Hematopoietic multipotent progenitor cell treated with erythropoietin and hydrocortisone succinate and interleukin-3 and kit ligand, for 8 days (in vitro differentiated cells): ENCODE measurements at places on chromosomes 12 and 14.

DNA sequence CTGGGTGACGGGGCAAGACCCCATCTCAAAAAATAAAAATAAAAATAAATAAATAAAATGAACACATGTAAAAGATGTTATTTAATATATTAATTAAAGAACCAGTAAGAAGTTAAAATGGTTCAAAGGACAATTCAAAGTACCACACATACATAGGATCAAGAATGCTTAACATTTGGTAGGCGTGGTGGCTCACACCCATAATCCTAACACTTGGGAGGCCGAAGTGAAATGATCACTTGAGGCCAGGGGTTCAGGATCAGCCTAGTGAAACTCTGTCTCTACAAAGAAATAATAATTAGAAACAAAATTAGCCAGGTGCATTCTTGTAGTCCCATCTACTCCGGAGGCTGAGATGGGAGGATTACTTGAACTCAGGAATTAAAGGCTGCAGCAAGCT lies 53.3 kb downstream of the SPATS2 start:
- DNase-seq: no peak

DNA sequence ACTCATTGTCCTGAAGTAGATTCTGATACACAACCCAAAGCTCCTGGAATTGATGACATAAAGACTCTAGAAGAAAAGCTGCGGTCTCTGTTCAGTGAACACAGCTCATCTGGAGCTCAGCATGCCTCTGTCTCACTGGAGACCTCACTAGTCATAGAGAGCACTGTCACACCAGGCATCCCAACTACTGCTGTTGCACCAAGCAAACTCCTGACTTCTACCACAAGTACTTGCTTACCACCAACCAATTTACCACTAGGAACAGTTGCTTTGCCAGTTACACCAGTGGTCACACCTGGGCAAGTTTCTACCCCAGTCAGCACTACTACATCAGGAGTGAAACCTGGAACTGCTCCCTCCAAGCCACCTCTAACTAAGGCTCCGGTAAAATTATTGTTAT lies 63.8 kb downstream of the RAD52 start:
- no peak for DNase-seq

DNA sequence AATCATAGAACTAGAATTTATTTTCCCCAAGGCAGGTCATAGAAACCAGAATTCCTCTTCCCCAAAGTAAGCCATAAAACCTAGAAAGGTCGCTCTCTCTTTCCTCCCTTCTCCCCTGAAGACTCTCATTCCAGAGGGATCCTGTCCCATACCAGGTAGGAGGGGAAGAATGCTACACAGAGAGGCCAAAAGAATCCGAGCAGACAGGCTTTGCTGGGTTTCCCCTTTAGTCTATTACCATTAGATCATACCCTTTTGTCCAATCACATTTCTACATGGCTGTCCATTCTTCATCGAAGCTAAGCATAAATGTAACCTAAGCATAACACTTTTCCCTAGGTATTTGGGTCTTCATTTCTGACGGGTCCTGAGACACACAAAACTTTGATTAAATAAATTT lies 204.5 kb downstream of the SPTSSA start:
- no peak for DNase-seq

DNA sequence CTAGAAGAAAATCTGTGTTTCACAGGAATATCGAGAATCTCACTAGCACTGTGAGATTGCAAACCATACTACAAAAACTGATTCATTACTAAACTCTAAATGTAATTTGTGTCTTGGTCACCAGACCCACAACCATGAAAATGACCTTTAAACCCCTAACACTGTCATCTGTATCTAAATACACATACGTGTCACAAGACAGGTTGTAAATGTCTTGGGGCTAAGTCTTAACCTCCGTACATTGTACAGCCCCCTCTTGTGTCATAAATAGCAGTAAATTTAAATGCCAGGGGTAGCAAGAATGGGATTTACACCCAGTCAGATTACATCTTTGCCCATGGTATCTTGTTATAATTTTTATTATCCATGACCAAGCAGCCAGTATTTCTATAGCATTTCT lies 117.3 kb downstream of the GPR135 start:
- DNase-seq: no peak

- peak; percentile 90 for DNase-seq
These were observed 204.7 kb downstream of the BCAT1 start for GRCh38 chr12:24743941-24744793.

DNA sequence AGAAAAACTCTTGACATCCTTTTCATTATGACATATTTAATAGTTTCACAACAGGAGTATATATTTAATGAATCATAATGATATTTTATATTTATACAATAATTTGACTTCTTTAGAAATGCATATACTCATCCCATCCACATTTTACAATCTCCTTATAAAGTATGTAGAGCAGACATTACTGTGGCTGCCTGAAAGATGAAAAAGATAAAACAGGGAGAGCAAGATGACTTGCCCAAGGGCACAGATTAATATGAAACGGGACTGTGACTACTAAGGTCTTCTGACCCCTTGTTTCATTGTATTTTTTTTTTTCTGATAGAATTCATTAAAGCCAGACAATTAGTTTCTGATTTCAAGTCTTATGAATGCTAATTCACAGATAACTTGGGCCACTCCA lies 293.6 kb downstream of the SOX5 start:
- DNase-seq: no peak

DNA sequence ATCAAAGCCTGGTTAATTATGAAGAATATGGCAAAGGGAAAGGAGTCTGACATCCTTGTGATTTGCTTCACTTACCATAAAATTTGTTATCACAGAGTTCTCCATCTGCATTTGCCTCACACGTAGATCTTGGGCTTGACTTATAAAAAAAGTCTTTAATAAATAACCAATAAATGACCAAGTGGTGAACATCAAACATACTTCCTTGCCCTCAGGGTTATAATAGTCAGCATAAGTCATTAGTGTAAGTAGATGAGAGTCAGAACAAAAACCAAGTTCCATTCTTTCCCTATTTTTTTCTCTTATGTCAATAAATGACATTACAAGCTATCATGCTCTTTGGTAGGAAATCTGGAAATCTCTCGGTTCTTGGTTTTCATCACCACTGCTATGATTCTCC lies 635.4 kb upstream of the ATXN7L3B start:
- DNase-seq: no peak

GRCh38 chr12:121279507-121279915 lies 17.0 kb downstream of the CAMKK2 start:
- no peak for DNase-seq

DNA sequence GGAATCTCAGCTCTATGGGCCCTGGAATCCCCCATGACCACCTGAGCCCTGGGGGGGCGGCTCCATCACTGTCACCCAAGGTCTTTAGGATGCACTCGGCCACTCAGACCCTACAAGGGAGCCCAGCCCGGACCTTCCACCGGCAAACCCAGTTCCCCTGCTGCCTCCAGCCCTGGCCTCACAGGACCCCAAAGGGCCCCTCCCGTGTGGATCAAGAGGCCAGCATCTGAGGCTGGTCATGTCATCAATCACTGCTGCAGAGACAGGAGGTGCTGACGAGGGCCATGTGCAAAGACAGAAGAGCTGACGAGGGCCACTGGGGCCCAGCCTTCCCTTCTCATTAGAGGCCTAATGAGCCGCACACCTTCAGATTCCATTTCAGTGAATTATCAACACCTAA lies 39.0 kb upstream of the SFSWAP start:
- no peak for DNase-seq

GRCh38 chr14:68442828-68443629 lies 349.8 kb downstream of the ZFP36L1 start:
- no peak for DNase-seq

- DNase-seq: no peak
These were observed 122.0 kb downstream of the PTCSC3 start for GRCh38 chr14:36054353-36055051.

- no peak for DNase-seq
These were observed 71.6 kb downstream of the NT5DC3 start for GRCh38 chr12:103769240-103769945.

- DNase-seq: no peak
These were observed 11.1 kb upstream of the GPX2 start for GRCh38 chr14:64953661-64954060.

- DNase-seq: no peak
These were observed 1.2 kb downstream of the SRGAP1 start for GRCh38 chr12:63845726-63846125.

DNA sequence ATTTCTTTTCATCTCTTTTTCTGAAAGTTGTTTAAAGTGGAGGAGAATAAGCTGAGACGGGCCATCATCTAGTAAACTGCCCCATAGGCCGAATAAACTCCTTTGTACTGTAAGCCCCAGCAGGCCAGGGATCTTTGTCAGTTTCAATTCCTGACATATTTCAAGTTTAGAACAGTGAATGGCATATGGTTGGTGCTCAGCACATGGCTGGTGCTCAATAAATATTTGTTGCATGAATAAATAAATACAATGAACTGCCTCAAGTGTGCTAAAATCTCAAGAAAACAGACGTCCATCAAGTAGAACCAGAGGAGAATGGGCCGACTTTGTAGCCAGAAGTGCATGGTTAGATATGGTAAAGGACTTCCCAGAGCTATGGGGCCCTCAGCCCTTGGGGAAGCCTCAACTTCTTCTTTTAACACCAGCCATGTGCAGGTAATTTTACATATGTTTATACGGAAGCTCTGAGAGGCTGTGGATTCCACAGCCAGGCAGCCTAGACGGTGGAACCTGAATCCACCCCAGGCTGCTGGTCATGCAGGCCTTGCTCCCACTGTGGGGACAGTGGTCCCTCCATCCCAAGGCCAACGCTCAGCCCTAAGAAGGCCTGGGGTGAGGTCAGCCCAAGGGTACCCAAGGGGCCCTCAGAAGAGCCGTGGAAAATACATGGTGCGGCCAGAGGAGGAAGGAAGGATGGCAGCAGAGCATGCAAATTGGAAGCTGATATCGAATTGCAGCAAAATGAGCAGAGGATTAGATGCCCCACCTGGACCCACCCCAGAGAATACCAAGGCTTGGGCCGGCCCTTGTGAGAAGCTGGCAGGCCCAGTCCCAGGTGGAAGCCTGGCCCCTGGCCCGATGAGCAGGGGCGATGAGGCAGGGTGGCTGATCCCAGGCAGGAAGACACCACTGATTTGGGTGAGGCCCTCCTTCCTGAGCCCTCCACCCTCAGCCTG lies 8.7 kb upstream of the AQP2 start:
- no peak for DNase-seq

- DNase-seq: no peak
These were observed 39.6 kb downstream of the BICD1 start for GRCh38 chr12:32146074-32146873.

DNA sequence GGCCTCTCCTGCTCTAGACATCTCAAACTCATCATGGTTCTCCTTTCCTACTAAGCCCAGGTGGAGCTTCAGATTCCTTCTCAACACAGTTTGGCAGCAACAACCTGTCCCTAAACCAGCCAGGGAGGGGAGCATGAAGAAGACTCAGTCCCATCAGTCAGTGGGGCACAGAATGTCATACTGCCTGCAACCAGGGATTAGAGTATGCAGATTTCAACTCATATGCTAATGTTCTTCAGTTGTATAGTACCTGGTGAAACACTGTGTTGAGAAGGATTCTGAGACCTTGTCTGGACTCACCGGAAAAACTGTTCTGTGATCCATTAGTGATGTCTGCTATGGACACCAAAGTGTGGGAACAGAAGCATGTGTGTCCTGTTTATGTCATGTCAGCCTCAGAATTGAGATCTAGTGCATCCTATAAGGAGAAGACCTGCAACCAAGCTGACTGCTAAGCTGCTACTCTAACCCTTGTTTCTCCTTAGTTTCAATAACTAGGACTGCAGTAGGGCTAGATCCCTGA lies 43.6 kb downstream of the TRPV4 start:
- DNase-seq: no peak

- no peak for DNase-seq
These were observed 53.3 kb upstream of the CERS5 start for GRCh38 chr12:50220363-50220995.

GRCh38 chr12:14366209-14367039 lies 942 bp downstream of the ATF7IP start:
- peak; percentile 65 for DNase-seq

DNA sequence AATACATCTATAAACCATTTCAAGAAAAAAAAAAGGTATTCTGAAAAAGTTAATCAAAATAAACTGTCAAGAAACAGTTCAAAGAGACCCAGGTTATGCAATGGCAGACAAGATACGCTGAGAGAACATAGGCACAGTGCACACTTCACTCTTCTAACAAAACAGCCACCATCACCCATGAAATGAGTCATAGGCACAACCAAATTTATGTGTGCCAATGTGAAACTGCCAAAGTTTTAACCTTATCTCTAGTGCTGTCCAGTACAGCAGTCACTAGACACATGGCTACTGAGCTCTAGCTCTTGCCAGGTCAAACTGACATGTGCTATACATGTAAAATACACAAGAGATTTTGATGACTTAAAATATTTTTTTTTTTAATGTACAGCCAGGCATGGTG lies 1.4 kb downstream of the CEP128 start:
- DNase-seq: peak; percentile 72

DNA sequence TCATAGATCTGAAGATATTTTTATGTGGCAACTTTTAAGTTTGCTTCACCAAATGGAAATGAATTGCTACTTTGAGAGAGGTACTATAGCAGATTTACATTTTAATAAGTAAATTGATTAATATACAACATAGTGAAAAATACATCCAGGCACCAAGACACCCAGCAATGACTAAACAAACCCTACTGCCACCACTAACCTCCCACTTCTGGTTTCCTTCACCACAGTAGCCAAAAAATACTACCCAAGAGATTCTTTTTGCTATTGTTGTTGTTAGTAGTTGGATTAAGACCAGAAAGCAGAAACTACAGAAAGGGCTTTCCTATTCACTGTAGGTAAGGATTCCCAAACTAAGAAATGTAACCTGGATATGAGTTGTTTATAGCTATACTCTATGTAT lies 54.1 kb downstream of the COCH start:
- DNase-seq: no peak

- DNase-seq: no peak
These were observed 45.6 kb downstream of the SCAF11 start for GRCh38 chr12:45944771-45945170.

- no peak for DNase-seq
These were observed 206.4 kb downstream of the PTPRO start for GRCh38 chr12:15528666-15529065.

DNA sequence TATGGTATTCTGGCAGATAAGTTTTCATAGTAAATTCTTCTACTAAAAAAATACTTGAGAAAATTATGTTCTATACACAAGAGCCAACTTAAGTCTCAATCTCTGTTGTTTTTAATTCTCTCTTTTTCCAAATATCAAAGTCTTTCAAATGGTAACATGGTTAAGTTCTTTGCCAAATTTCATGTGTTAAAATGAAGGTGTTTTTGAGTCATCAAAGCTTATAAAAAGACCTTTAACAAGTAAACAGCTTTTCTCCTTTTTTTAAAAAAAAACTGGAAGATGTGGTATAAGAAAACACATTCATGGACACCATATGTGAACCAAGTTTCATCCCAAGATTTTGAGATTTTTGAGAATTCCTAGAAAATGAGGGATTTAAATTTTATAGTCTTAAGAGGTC lies 111.3 kb downstream of the FOXG1 start:
- no peak for DNase-seq

- peak; percentile 25 for DNase-seq
These were observed 189.7 kb downstream of the ETV6 start for GRCh38 chr12:11839091-11839641.
